ENCODE measurements at places on chromosomes 3 and 15.
A peak's percentile ranks its signal among the peaks of the same experiment; 100 is the strongest.

GRCh38 chr3:25378786-25379311 lies 49.2 kb upstream of the RARB start:
- no peak for DNase-seq

GRCh38 chr15:39835550-39835949 lies 52.9 kb upstream of the FSIP1 start:
- DNase-seq, result no peak

DNA sequence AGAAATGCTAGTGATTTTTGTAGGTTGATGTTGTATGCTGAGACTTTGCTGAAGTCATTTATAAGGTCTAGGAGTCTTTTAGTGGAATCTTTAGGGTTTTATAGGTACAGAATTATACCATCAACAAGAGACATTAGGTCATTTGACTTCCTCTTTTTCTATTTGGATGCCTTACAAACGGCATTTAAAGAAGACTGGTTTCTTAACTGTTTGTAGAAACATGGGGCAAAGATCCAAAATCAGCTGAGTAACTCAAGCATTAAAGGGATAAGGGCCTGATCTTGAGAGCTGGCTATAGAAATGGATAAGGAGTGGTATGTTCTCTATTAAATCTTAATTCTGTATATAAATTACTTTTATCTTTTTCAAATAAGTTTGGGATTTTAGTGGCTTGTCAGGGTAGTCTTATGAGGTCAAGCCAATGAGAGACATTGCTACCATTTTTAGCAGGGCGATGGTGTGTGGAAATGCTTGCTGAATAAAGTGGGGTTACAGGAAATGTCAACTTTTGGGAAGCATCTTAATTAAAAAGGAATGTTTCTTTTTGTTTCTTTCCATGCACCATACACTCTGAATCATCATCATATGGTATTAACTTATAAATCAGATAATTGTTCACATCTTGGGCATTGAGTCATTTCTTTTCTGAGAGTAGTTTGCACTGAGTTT lies 197.7 kb upstream of the GBE1 start:
- DNase-seq, result no peak

- no peak for DNase-seq
Measured at GRCh38 chr3:161415506-161416231, 44.4 kb upstream of the SPTSSB start.

- DNase-seq, result no peak
Measured at GRCh38 chr15:71054286-71054952, 60.9 kb upstream of the THSD4 start.

- DNase-seq, result peak; percentile 53
Measured at GRCh38 chr3:178084938-178085816, 451.1 kb upstream of the KCNMB2 start.

- no peak for DNase-seq
Measured at GRCh38 chr3:76554707-76555106, 485.2 kb upstream of the ROBO2 start.

- no peak for DNase-seq
Measured at GRCh38 chr15:56215769-56216168, 27.9 kb downstream of the RFX7 start.

DNA sequence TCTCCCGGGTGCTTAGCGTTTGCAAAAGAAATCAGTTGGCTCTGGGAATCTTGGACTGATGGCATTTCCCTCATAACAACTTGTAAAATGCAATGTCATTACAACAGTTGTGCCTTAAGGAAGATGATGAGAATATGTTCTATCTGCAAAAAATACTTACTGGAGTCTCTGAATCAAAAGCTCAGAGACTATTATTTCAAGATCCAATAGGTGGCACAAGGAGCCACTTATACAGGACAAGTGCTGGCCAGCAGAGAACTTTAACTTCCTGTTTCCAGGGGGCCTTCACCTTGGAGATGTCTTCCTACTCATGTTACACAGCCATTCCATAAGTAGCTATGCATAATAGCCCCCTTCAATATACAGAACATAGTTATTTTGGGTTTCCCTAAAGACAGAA lies 8.9 kb upstream of the RPS27L start:
- DNase-seq, result no peak

DNA sequence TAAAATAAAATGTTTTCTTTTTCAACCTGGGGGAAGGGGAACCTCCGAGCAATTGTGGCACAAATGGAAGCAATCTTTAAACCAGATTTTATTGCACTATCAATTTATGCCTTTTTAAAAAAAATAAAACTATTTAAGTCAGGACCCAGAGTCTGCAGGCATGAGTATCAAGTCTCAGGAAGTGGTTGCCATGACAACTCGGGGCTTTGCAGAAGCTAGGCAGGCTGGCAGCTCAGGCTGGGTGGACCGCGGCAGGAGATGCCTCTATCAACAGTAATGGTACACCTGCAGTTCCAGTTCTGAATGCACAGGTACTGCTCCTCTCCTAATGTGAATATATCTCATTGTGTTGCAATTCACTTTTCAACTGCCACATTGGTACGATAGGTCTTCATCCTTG lies 447.7 kb downstream of the GABRG3 start:
- DNase-seq, result no peak

GRCh38 chr15:75153565-75154276 lies 48.0 kb upstream of the C15orf39 start:
- no peak for DNase-seq

DNA sequence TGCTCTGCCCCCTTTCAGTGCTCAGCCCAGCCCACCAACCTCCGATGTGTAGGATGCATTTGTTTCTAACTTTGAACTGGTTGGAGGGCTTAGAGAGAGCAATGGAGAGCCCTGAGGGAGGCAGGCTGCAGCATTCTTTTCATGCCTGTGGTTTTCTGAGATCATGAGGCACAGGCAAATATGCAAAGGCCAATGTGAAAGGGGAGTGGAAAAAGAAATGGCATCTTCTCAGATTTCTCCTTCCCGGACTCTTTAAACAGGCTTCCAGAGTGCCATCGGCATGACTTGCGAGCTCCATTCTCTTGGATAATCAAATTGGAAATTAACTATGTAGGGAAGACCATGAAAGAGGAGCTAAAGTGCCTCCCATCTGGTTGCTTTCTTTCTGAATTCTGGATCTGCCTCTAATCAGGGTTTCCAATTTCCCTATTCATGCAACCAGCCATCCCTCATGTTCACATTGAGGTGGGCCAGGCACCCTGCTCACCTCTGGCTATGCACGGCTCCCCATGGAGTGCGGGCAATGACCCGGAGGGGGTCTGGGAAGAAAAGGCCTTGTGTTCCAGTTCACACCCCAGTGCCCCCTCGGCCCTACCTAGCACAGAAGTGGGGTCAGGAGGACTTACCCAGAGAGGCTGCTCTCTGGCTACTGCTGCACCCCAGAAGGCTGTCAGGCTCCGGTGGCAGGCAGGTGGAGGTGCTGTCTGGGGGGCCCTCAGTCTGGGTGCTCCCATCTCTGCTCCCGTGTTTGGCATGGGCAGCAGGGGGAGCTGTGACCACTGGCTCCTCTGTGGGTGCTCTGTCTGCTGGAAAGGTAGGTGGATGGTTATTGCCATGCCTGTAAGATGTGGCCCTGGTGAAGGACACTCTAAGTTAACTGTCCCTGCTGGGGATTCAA lies 16.1 kb downstream of the AMOTL2 start:
- DNase-seq, result peak; percentile 31

GRCh38 chr15:58469432-58470353 lies 37.9 kb downstream of the LIPC start:
- DNase-seq, result no peak

- DNase-seq, result no peak
Measured at GRCh38 chr3:179687967-179688535, 35.2 kb downstream of the USP13 start.

DNA sequence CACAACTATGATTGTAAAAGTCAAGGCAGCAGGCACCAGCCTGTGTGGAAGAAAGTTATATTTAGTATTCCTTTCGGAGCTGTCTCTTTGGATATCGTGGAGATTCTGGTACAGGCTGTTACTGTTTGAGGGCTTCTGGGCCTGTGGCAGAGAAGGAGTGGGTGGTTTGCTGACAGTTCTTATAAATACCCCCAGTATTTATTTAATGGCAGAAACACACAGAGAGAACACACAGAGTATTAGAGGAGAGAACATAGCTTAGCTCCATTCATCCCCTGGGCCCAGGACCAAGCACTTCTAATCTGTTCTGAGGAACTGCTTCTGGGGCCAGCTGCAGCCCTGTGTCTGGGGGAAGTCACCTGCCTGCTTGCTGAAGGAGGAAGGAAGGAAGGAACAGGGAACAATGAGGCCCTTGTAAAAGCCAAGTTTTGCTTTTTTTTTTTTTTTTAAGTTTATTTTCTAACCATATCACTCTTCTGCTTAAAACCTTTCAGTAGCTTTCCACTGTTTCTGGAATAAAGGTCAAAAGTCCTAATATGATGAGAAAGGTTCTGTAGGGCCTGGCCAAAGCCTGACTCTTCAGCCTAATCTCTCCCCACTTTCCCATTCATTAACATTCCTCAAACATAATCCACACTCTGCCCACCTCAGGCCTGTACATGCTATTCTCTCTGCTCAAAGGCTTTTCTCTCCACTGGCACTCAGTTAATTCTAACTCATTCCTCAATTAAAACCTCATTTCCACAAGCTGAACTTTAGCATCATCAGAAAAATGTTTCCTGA lies 11.8 kb upstream of the PP2D1 start:
- no peak for DNase-seq

- DNase-seq, result no peak
Measured at GRCh38 chr3:99659032-99659431, 20.6 kb downstream of the COL8A1 start.

DNA sequence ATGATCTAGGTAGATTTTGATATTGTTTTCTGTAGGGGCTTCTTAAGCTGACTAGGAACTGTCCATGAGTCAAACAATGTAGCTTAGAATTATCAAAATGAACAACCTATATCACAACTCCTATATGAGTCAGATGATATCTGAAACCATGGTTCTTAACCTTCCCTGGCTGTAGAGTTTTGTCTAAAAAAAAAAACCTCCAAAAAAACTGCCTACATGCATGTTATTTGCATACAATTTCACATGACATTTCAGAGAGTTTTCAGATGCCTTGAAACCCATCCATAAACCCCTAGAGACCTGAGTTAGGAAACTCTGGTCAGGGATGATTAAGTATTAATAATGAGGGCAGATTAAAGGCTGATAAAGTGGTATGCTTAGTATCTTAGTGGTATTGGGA lies 157.0 kb downstream of the CHST2 start:
- no peak for DNase-seq

DNA sequence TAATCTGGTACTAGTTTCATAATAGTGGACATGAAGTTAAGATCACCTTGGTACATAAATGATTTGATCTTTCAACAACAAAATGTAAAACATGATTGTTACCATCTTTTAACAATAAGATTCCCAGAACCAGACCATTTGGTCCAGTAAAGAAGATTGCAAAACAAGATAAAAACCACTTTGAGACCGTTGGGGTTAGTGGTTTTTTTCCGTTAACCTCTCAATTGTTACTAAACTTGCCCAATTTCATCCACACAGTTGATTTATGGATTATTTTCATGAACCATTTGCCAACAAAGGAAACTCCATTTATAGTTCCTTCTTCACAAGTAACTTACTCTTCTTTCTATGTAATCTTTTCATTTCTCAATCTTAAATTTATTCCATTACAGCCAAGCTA lies 53.8 kb downstream of the ATP8B4 start:
- no peak for DNase-seq

DNA sequence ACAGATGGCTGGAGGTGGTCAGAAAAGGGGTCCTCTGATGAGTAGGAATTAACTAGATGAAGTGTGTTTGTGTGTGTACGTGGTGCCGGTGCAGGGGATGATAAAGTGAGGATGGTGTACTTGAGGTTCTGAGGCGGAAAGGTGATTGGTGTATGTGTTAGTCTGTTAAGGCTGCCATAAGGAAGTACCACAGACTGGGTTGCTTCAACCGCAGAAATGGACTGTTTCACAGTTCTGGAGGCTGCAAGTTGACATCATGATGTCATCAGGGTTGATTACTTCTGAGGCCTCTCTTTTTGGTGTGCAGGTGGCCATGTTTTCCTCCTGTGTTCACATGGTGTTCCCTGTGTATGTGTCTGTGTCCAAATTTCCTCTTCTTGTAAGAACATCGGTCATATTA lies 202.4 kb upstream of the RGMA start:
- DNase-seq, result no peak

DNA sequence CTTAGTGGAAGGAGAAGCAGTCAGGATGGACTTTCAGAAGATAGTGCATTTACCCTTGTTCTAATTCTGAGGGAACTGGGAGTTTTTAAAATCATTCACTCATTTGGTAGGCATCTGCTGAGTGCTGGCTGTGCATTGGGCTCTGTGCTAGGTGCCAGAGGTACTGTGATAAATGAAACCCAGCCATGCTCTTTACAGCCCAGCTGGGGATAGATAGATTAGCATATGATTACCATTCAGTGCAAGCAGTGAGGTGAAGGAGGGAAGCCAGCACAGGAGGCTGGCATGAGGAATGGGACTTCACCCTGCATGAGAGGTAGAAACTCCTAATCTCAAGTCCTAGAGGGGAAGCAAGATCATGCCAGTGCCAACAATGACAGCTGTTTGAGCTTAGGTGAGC lies 361.9 kb upstream of the TRIM42 start:
- no peak for DNase-seq

GRCh38 chr3:25558121-25558520 lies 106.6 kb downstream of the TOP2B start:
- DNase-seq, result no peak

DNA sequence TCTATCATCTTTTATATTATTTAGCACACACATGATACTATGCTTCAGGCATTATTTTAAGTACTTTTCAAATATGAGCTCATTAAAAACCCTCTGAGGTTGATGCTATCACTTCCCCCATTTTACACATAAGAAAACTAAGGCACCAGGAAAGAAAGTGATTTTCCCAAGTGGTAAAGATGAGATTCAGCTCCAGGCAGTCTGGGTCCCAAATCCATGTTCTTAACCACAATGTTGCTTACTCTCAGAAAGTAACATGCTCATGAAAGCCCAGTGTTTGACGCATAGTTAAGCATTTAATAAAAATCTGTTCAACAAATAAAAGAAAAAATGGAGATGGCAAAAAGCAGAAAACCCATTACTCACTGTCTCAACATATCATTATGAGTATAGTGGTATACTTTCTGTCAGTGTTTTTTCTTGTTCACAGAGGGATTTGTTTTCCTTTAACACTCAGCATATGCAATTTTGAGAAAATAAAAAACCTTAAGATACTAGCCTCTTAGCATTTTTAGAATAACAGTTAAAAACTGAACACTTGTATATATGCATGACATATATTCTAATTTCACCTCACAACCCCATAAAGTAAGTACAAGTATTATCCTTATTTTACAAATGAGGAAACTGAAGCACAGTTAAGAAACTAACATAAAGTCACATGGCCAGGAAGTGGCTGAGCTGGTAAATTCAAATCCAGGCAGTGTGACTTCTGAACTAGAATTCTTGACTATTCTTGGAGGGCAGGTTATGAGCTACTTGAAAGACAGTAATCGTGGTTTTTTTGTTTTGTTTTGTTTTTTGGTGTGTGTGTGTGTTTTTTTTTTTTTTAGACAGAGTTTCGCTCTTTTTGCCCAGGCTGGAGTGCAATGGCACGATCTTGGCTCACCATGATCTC lies 10.4 kb downstream of the PEAK1 start:
- DNase-seq, result peak; percentile 3
